Right cardiac atrium (tissue), 5 donors: ENCODE measurements at places on chromosomes 11 and 22.

DNA sequence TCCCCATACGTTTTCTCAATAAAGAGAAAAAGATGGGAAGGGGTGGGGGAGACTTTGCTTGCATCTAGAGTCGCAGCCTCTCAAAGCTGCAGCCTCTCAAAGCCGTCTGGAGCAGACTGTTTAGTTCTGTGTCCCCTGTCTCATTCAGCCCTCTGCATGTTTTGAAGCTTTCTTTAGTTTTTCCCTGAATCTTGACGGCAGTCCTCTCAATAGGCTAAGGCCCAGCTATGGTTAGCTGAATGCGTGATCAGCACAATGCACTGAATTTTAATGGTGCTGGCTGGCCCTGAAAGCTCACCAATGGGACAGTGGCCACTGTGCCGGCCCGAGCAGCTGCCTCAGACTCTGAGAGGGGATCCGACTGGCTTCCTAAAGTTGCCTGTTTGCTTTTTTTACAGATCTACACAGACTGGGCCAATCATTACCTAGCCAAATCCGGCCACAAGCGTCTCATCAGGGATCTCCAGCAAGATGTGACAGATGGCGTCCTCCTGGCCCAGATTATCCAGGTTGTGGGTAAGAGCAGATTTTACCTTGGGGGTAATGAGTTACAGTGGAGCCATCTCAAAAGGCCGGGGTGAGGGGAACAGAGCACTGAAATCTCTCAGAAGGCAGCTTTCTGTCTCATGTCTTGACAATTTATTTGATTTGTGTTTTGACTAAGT, 119.6 kb downstream of the NAV2 start:
- no peak for DNase-seq

- peak; percentile 7 for DNase-seq
Measured at GRCh38 chr11:67465189-67465510, 3.9 kb downstream of the TMEM134 start.

- DNase-seq, result peak; percentile 45
Measured at GRCh38 chr11:45470151-45470793, 184.1 kb upstream of the SYT13 start.

GRCh38 chr11:17014833-17015626, 816 bp upstream of the PLEKHA7 start:
- peak; percentile 52 for DNase-seq

- DNase-seq, result no peak
Measured at GRCh38 chr11:118112711-118113430, 26.1 kb upstream of the SMIM35 start.

DNA sequence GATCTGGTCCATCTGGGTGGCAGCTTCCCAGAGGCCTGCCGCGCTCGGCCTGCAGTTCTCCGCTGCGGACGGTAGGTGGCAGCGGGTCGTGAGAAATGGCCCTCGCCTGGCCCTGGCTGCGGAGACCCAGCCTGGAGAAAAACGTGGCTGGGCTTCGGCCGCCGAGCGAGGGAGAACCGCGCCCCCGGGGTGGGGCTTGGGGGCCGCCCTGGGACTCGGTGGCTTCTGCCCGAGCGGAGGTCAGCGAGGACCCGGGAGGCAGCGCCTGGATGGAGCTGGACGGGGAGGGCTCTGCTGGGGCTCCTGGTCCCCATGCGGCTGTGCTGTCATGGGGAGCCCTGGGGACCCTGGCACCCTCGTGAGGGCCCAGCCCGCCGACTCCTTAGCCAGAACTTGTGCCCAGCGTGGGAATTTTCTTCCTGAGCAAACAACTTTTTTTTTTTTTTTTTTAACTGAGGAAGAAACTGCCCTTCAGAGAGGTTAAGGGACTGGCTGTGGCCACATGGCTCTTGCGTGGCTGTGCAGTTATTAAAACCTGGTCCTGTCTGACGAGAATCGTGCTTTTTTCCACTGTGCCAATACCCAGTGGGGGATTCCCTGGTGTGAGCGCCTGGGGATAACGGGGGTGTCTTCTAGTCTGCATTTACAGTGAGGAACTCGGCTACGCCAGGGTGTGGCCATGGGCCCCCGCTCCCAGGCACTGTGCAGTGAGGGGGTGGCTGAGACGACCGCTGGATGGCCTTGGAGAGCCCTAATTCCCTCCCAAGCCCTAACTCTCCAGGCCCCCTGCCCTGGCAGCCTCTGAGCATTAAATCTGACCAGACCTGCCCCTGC, 535.6 kb downstream of the INSC start:
- DNase-seq, result peak; percentile 96

DNA sequence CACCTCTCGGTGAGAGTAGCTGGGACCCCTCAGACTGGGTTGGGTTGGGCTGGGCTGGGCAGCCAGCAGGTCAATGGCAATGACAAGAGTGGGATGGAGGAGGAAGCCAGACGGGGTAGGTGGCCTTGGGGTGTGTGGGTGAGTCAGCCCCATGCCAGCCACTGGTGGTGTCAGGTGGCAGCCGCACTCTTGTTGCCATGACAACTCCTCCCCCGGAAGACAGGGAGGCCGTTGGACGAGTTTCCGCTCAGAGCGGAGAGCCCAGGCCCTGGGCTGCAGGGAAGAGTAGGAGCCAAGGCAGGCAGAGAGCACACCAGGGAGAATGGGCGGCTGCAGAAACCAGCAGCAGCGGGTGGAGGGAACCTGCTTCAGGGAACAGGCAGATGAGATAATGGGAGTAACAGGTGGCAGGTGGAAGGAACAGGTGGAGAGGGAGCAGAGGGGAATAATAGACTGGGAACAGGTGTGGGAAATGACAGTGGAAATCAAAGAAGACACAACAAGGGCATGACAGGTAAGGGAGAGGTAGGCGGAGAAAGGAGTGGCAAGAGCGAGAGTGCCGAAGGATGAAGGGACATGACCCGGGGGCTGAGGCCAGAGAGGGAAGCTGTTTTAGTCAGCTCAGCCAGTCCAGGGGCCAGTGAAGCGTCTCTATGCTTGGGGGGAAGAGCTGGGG, 8.7 kb downstream of the SPTBN2 start:
- DNase-seq, result no peak

GRCh38 chr22:30712094-30712493, 17.4 kb downstream of the OSBP2 start:
- DNase-seq, result no peak

DNA sequence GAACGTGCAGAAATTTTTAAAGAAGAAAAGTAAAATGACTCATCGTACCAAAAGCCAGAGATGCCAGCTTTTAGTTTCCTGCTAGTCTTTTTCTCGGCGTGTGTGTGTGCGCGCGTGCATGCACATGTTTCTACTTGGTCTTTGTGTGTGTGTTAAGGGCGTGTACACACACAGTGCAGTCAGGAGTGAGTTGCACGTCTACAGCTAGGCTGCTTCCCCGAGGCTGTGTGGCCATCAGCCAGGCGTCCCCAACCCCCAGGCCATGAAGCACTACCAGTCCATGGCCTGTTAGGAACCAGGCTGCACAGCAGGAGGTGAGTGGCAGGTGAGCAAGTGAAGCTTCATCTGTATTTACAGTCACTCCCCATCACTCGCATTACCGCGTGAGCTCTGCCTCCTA, 36.4 kb downstream of the KCNQ1 start:
- no peak for DNase-seq
